Cardiac fibroblast (primary cell): ENCODE measurements at places on chromosomes 1 and 21.
A peak's percentile ranks its signal among the peaks of the same experiment; 100 is the strongest.

GRCh38 chr1:202890392-202890791 is 1.4 kb upstream of the RABIF start:
- no peak for DNase-seq

DNA sequence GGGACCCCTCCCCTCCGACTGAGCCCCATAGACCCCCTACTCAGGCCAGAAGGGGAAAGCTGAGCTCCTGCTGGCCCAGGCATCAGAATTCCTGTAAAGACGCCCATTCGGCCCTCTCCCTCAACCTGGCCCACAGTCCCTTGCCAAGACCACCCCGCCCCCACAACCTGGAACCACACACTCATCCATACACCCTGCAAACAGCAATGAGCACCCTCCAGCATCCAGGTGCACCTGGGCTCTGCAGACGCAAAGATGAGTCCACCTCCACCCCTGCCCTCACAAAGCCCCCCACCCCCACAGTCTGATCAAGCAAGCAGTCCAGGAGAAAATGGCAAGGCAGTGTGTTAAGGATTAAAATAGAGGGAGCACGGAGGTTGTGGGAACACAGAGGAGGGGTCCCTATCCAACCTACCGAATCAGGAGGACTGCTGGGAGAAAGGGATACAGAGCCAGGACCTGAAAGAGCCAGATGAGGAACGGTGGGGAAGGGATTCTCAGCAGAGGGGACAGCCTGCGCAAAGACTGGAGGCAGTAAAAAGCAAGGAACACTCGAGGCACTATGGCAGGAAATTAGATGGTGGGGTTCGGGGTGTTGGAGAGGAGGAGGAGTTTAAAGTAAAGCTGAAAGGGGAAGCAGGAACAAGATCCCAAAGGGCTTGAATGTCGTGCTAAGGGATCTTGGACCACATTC is 67.3 kb upstream of the LAPTM5 start:
- no peak for DNase-seq

DNA sequence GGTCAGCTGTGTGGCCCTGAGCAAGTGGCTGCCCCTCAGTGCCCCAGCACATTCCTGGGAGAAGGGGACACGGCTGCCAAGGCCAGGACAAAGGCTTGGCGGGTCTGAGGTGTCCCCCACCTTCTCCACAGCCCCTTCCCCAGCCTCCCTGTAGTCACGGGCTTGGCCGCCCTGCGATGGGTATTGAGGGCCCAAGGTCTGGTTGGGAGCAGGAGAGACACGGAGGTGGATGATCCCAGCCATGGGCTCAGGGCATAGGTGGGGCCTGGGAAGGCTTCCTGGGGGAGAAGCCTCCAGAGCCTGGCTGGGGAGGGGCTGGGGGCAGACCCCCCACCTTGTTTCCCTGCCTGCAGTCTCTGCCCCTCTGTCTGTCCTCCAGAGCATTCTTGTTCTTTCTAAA is 27.0 kb downstream of the TTC39A start:
- DNase-seq = no peak

- DNase-seq = no peak
Measured at GRCh38 chr1:195495720-195496635, 1112.3 kb downstream of the KCNT2 start.

- DNase-seq = no peak
Measured at GRCh38 chr1:2356911-2357845, 34.2 kb downstream of the MORN1 start.

DNA sequence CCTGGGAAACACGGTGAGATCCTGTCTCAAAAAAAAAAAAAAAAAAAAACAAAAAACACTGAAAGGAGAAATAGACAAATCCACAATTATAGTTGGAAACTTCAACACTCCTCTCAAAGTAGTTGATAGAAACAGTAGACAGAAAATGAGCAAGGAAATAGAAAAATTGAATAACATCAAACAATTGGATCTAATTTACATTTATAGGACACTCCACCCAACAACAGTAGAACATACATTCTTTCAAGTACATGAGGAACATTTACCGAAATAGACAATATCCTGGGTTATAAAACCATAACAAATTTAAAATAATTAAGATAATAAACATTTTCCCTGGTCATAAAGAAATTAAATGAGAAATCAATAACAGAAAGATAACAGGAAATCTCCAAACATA is 14.9 kb upstream of the ZMYM1 start:
- DNase-seq = no peak

GRCh38 chr1:95518310-95518709 is 284.3 kb downstream of the RWDD3 start:
- DNase-seq = no peak

- no peak for DNase-seq
Measured at GRCh38 chr21:43936247-43936967, 71.4 kb downstream of the AGPAT3 start.

DNA sequence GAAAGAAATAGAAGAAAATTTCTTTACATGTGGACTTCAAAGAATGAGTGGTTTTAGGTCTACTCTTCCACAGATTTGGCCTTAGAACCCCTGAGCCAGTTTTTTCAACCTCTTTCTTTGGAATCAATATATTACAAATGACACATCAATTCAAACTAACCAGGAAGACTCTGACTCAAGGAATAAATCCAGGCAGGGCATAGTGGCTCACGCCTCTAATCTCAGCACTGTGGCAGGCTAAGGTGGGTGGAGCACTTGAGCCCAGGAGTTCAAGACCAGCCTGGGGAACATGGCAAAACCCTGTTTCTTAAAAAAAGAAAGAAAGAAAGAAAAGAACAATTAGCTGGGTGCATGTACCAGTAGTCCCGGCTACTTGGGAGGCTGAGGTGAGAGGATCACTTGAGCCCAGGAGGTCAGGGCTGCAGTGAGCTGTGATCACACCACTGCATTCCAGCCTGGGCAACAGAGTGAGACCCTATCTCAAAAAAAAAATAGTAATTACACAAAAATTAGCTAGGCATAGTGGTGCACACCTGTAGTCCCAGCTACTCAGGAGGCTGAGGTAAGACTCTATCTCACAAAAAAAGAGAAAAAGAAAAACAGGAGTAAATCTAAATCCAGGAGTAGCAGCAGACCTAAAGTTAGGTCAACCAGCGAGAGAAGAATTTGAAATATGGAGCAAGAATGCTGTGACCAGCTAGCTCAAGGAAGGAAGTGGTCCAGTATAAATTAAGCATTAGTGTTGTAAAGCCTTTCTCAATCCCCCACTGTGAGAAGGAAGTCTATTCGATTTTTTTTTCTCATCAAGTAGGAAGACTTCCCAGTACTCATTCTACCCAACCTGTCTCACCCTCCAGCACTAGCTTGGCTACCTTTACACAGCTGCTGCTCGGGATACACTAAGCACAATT is 1.9 kb downstream of the SORT1 start:
- peak; percentile 49 for DNase-seq
